GM12892 (cell line): ENCODE measurements at places on chromosomes 12 and 14.

- no peak for DNase-seq
Observed at GRCh38 chr14:83085136-83085535, 1551.5 kb upstream of the SEL1L start.

GRCh38 chr12:131642101-131642540 lies 68.8 kb upstream of the SFSWAP start:
- no peak for DNase-seq

- no peak for DNase-seq
Observed at GRCh38 chr12:48070033-48070432, 35.8 kb downstream of the SENP1 start.

DNA sequence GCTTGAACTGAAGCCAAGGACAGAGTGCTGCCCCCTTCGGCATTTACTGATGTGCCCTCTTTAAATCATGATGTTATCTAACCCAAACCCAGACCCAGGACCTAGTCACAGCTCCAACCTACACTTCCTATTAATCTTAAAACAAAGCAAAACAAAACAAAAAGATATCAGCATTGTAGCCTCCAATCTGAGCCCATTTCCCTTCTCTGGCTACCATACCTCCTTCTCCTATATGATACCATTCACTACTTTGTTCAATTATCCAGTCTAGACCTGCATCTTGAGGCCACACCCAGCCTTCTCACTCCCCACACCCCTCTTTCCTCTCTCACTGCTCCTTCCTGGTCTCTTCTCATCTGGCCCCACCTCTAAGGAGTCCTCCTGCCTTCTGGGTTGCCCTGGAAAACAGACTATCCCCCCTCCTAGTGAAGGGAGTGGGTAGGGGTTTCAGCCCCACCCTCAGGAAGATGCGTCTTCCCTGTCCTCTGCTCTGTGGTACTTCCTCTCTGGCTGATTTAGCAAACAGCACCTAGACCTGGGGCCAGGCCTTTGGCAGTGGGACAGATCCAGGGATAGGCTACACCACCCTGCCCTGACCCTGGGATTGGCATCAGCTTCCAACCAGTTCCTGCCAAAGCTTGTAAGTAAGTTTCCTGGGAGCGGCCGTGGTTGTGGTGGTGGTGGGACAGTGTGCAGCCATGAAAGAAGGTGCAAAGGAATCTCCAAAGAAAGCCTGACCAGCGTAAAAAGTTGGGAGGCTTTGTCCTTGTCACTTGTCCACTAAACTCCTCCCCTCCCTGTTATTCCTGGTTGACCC lies 3.3 kb downstream of the LTB4R start:
- no peak for DNase-seq

DNA sequence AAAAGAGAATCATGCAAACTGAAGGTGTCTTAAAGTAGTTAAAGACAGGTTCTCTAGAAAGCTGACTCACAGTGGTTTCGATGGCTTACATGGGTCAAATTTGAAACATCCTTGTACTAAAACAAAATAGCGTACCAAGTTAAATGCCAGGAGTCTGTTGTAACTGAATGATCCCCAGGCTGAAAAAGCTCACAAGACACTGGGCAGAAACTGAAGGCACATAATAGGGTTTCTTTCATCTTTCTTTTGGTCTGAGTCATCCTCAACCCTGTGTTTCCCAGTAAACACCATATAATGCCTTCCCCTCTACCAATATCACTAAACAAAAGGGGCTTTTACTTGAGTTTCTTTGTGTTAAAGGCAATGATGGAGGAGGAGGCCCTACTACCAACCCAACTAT lies 12.8 kb downstream of the ZFYVE1 start:
- DNase-seq: peak; percentile 24

GRCh38 chr12:129081755-129082250 lies 228.5 kb downstream of the GLT1D1 start:
- DNase-seq: no peak

DNA sequence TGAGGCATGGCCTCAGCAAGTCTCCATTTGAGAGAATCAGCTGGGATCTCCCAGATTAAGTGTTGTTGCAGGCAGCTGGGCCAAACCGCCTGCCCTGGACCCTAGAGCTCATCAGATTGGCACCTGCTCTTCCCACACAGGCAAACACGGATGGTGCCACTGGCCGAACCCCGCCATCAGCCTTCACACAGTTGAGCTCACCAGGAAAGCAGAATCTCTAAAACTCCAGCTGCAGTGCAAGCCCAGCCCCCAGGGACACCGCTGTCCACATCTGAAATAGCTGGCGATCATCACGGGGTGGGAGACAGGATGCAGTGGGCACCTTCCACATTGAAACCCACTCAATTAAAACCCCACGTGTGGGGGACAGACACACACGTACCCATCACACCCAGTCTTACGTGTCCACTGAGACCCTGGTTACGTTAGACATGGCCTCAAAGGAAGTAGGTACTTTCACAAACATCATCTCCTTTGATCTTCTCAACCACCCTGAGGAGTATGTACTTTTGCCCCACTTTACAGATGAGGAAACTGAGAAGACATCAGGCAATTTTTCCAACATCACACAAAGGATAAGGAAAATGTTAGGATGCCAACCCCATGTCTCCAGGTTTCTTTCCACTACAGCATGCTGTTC lies 88.8 kb downstream of the SINHCAF start:
- DNase-seq: no peak

- no peak for DNase-seq
Observed at GRCh38 chr14:58535044-58535443, 102.7 kb upstream of the DACT1 start.

GRCh38 chr12:130606231-130606630 lies 109.9 kb downstream of the RIMBP2 start:
- DNase-seq: no peak

DNA sequence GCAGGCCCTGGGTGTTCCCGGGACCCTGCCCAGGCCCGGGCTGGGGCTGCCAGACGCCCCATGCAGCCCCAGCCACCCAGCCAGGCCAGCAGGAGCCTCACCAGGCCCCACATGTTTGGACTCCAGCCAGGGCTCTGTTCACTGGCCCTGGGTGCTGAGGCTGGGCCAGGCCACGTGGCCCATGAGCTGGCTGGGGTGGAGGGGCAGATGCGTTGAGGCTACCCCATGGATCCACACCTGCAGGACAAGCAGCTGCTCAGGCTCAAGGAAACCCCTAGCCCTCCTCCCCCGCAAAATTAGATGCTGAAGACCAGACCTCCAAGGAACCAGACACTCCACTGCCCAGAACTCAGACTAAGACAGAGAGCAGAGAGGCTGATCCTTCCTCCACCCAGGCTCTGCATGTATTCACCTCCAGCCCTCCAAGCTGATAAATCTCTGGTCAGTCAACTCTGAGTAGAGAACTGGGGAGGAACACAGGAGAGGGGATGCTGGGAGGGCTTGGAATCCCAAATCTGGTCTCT lies 1.6 kb downstream of the CDH24 start:
- no peak for DNase-seq

- DNase-seq: no peak
Observed at GRCh38 chr12:115710104-115710564, 567.4 kb downstream of the MED13L start.

DNA sequence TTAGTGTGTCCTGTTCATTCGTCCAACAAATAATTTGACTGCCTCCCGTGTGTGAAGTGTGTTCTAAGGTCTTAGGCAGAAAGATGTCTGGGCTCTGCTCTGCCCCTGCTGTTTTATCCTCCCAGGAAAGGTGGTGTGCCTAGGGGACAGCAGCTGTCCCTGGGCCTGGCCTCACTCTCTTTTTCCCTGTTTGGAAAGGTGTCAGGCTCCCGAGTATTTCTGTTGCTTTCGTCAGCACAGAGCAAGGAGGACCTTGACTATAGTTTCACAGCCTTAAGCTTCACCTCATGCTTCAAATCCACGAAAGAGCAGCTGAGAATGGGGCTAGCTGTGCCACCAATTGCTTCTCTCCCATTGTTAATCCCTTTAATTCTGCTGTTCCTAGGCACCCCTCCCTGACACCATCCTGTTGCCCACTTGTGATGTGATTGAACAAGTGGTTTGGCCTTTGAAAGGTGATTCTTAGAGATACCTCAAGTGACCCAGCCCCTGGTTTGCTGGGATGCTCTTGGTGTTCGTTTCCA lies 54.2 kb downstream of the TGFB3 start:
- DNase-seq: no peak

DNA sequence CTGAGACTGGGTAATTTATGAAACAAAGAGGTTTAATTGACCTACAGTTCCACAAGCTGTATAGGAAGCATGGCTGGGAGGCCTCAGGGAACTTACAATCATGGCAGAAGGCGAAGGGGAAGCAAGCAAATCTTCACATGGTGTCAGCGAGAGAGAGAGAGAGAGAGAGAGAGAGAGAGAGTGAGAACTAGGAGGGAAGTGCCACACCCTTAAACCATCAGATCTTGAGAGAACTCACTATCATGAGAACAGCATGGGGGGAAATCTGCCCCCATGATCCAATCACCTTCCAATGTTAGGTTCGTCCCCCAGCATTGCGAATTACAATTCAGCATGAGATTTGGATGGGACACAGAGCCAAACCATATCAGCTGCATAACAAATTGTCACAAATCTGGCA lies 96.7 kb downstream of the CHST11 start:
- DNase-seq: no peak

DNA sequence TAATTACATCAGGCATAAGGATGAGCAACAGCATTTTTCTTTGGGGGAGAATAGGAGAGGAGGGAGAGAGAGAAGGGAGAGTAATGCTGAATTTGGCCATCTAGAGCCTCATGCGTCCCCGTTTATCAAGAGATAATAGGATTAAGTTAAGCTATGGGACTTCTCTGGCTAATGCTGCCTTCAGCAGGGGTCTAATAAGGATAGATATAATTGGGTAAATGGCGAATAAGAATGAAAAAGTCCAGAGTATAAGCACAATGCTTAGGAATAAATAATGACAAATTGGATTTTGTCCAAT lies 470.0 kb downstream of the EGLN3 start:
- no peak for DNase-seq

DNA sequence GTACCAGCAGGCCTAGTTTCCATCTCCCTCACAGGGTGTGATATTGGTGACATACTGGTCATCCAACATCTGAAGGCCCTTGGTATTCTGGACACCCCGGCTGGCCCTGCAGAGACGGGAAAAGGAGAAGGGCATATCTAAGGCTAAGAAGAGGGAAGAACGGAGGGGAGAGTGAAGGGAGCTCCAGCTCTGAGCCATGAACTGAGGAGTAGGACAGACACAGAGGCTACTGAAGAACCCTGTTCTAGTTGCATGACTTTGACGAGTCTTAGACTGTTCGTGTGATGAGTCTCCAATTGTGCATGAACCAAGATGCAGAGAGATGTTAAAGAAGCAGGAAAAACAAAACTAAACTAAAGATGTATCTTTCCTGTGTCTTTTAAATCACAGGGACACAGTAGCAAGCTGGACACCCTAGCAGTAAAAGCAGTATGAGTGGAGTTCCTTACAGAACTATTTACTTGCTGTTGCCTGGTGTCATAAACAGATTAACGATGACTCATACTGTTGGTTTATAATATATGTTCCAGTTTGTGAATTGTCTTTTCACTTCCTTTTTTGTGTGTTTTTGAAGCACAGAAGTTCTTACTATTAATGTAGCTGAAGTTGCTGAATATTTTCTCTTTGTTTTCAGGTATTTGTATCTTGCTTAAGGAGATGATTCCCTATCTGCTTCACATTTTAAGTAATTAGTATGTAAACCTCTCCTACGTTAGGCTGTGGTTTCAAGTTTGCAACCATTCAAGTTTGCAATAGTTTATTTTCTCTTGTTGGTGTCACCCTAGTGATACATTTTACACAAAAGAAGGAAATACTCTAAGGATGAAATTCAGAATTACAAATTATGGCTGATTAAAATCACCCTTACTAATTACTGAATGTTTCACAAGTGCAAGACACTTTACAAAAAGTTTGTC lies 15.7 kb downstream of the FAR2 start:
- DNase-seq: no peak

- no peak for DNase-seq
Observed at GRCh38 chr12:39301422-39301821, 141.5 kb downstream of the KIF21A start.

DNA sequence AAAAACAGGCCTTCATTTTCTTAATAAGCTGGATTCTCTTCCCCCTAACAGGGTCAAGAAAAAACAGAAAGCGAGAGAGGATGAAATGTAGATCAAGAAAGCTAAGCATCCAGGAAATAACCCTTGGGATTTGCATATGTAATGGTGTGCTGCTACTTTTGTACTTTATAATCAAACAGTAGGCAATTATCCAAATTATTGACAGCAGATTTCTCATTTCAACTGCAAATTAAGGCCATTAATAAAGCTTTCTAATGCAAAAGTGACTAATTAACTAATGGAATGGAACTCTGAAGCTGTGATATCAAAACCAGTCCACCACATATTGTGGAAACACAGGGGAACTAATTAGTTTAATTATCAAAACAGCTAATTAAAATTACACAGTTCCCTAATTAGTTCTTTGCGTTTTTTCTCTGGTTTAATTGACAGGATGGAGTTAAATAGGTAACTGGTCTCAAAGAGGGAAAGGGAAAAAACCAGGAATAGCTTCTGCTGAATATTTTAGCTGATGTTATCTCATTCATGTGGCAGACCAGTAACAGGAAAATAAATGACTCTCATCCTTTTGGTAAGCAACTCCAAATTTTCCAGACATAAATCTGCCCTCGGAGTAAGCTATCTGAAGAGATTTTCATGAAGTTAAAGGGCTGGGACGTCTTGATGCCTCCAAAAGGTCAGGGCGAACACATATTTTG lies 182.7 kb upstream of the LMO3 start:
- no peak for DNase-seq

- no peak for DNase-seq
Observed at GRCh38 chr12:29510591-29511185, 13.2 kb upstream of the OVCH1 start.

- no peak for DNase-seq
Observed at GRCh38 chr12:65740506-65740872, 83.8 kb upstream of the HMGA2 start.

GRCh38 chr12:82968631-82969367 lies 282.1 kb downstream of the TMTC2 start:
- DNase-seq: no peak

GRCh38 chr12:42922505-42922850 lies 332.9 kb upstream of the PRICKLE1 start:
- DNase-seq: no peak

GRCh38 chr12:6752167-6752920 lies 597 bp downstream of the MLF2 start:
- no peak for DNase-seq

DNA sequence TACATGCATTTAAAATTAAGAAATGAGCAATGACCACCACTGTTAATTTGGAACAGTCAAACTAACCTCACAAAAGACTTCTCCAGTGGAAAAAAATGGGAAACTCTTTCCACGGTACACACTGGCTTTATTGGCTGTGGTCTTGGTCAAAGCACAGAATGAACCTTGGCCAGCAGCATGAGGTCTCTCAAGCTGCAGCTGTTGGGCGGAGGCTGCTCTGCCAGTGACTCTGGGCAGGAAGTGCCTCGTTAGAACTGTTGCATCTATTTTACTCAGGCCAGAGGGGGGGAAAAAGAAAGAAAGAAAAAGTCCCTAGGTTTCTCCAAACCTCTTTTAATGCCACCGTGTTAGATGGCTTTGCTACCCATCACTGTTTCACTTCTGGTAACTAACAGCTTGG lies 279.8 kb upstream of the DIO2 start:
- no peak for DNase-seq
